ENCODE measurements at places on chromosomes 16 and 17.

- no peak for DNase-seq
Measured at GRCh38 chr16:68259007-68259825, 5.1 kb upstream of the SLC7A6 start.

DNA sequence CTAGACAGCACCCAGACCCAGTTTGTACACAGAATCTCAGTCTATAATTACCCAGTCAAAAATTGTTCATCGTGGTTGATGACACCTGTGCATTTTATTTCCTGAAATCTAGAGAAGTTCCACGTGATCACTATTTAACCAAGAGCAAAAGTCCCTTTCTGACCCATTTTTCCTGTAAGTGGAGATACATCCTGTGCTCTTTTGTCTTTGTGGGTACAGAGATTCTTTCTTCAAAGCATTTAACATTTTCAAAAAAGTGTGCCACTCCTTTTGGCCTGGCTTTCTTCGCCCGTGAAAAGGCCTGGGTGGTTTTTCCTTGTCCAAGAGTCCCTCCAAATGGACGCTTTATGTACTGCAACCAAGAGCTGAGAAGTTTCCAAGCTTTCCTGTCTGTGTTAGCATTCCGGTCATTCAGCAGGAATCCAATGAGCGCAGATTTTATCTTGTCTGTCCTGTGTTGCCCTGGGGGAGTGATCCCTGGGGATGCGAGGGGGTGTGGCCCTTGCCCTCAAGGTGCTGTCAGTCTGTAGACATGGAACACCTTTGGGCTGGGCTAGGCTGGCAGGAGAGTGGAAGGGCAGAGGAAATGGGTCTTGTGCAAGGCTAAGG is 161.1 kb upstream of the CACNG5 start:
- peak; percentile 40 for DNase-seq

DNA sequence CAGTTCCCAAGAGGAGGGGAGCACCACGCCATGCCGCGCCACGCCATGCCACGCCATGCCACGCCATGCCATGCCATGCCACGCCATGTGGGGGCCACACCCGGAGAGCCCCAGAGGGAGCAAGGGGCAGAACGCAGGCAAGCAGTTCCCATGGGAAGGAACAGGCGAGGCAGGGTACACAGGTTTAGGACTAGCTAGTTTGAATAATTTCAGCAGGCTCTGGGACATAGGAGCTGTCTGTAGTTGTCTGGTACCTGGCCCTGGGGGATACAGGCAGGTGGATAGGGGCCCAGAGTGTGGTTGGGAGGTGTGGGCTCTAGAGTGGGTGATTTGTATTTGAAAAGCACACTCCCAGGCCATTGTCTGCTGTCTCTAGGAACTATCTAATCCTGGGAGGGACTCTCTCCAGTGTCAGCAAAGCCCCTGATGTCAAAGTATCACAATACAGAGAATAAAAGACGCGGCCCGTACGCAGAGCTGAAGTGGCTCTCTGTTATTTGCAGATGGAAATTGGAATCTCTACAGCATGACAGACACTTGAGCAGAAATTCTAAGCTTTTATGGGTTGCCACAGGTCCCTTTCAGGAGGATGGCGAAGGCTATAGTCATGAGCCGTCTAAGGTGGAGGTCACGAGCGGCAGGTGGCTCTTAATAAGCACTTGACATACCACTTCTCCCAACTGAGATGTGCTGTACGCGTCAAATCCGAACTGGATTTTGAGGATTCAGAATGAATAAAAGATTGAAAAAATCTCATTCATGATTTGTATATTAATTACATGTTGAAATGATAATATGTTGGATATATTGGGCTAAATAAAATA is 220.8 kb upstream of the TNRC6C start:
- no peak for DNase-seq

DNA sequence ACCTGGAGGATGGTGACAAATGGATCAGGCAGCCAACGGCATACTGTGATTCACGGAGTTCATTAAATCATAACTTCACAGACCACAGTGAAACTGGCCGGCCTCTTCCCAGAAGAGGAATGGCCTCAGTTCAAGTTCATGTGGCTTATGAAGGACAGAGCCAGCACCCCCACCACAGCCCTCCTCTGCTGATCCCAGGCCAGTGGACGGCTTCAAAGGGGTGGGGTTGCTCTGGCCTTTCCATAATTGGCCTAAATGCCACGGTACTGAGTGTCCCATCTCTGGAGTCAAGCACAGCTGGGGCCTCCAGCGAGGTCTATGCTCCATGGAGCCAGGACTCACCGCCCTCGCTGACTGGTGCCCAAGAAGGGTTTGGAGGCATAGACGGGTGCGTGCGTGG is 21.4 kb downstream of the GALNS start:
- DNase-seq, result no peak

- DNase-seq, result no peak
Measured at GRCh38 chr17:73947281-73947965, 256.1 kb upstream of the RPL38 start.

All from fibroblast of skin of left quadriceps (primary cell).